ENCODE measurements at places on chromosomes 5 and 9.

GRCh38 chr9:127809540-127810377, 7.1 kb downstream of the FPGS start:
- no peak for DNase-seq

DNA sequence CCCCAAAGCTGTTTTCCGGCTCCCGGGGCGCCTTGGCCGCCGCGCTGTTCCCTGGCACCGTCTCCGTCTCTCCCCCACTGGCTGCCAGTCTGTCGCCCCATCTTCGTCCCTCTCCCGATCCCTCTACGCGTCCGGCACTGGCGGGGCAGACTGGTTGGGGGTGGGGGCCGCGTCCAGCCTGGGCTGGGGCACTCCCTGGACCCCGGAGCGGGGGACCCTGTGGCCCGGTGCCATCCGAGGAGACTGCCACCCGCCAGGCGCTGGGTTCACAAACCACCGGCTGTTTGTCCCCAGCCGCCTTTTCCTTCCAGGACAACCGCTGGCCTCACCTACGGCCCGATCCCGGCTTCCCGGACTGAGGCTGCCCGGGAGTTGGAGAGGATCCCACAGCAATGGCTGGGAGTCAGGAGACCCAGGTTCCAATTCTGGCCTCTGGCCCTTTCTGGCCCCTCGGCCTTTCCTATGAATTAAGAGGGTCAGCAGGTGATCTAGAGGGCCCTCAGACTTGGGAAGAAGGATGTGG, 1.0 kb upstream of the FIBCD1 start:
- no peak for DNase-seq

GRCh38 chr9:71668717-71669116, 99.6 kb downstream of the CEMIP2 start:
- no peak for DNase-seq

GRCh38 chr5:179379321-179379890, 34.1 kb upstream of the ADAMTS2 start:
- DNase-seq: no peak

DNA sequence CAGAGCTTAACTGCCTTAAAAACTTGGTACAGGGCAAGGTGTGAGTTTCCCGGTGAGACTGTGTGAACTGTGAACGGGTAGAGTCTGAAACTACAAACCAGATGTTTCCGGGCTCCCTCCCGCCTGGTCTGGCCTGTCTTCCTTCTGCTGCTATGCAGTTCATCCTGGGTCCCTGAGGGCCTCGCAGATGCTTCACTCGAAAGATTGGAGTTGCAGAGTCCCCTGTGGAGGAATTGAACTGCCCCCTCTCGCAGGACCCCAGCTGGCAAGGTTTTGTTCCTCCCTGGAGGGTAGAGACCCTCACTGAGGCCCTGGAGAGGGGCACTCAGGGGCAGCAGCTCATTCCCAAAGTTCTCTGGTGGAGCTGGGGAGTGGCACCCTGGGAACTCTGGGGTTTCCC, 533 bp downstream of the DCANP1 start:
- DNase-seq: no peak

DNA sequence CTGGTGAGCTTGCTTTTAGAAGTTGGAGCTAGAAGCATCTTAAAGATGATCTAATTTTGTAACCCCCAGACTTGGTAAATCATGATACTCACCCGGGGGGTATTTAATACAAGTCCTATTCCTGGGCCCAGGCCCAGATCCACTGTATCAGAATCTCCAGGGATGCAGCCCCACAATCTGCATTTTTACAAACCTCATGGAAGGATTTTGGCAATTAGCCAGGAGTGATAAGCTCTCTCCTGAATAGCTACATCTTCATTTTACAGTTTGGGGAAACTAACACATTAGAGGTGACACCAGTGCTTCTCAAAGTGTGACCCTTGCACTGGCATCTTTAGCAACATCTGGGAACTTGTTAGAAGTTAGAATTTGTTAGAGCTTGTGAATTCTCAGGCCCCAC, 31.2 kb upstream of the OTP start:
- no peak for DNase-seq

- DNase-seq: no peak
These were observed 183.2 kb upstream of the MAP3K1 start for GRCh38 chr5:56632199-56632598.

GRCh38 chr9:78118742-78119473, 87.3 kb upstream of the GNAQ start:
- no peak for DNase-seq

- no peak for DNase-seq
These were observed 12.0 kb upstream of the TOR2A start for GRCh38 chr9:127746959-127747569.

GRCh38 chr9:35096035-35096849, at the start of gene PIGO:
TSS of gene PIGO (minus strand) at chr9:35096591. CDS start at chr9:35095565, 1,026 bp downstream.
- DNase-seq: peak; percentile 85

- no peak for DNase-seq
These were observed 2.5 kb downstream of the TRIO start for GRCh38 chr5:14145435-14146334.

- DNase-seq: no peak
These were observed 47.0 kb upstream of the CLK4 start for GRCh38 chr5:178673801-178674295.

DNA sequence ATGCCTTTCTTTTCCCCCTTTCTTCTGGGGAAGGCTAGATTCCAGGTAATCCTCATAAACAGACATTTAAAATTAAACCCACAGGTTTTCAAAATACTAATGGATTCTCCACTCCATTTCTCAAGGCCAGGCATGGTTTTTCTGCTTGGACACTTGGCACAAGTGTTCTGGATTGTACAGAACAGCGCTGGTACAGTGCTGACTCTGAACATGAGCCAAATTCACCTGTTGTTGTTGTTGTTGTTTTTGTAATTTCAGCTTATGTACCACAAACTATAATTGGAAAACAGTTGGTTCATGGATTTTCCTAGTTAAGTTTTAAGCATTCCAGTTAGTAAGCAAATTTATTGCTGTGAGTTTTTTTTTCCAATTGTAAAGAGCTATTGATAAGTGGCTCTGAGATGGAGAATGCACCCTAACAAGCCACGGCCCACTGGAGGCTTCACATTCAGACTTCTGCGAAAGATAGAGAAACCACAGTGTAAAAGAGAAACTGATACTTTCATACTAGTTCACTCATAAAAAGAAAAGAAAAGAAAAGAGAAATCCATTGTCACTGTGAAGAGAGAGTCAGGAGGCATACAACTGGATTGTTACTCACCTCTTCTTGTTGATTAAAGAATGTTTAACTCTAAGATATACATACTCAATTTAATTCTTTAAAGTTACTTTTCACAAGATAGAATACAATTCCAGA, 16.2 kb upstream of the ITGA1 start:
- no peak for DNase-seq

DNA sequence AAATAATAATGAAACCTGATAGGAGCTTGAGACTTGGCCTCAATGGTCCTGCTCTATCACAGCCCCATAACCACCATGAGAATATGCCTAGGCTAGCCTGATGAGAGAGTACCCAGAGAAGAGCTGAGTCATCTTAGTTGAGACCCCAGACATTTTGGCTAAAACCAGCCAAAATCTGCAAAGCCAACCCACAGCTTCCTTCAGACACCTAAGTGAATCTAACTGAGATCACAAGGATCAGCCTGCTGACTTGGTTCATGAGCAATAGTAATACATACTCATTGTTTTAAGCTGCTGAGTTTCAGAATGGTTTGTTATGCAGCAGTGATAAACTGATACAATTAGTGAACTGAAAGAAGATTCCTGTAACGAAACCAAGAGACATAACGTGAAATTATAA, 473.7 kb upstream of the PTGER4 start:
- no peak for DNase-seq

GRCh38 chr5:6576861-6577501, 55.9 kb downstream of the NSUN2 start:
- no peak for DNase-seq

GRCh38 chr5:158175934-158176481, 317.1 kb upstream of the CLINT1 start:
- DNase-seq: no peak

DNA sequence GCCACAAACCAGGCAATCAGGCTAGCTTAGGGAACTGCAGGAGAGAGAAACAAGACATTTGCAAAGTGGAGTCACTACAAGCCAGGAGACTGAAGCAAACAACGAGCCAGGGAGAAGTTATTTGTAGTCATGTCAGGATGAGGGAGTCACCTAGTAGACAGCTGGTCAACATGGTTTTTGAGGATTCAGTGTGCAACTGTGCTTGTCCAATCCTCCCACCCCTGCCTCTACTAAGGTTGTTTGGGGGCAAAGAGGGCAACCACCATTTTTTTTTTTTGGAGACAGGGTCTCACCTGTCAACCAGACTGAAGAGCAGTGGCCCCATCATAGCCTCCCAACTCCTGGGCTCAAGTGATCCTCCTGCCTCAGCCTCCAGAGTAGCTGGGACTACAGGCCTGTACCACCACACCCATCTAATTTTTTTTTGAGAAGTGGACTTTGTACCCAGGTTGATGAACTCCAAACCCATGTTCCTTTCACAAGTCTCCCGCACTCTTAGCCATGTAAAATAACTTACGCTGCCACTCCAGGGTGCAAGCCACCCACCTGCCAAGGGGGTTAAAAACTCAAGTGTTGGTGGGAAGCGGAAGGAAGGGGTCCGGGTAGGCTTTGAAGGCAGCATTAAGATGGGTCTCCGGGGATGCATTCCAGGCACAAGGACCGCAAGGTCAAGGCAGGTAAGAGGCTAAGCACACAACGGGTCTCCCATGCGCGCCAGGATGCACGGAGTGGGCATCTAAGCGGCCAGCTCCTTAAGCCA, 995 bp downstream of the RPL35 start:
- no peak for DNase-seq

- DNase-seq: no peak
These were observed 150.2 kb downstream of the RXRA start for GRCh38 chr9:134476272-134476941.

GRCh38 chr5:119079318-119079921, 8.5 kb downstream of the DMXL1 start:
- DNase-seq: no peak

DNA sequence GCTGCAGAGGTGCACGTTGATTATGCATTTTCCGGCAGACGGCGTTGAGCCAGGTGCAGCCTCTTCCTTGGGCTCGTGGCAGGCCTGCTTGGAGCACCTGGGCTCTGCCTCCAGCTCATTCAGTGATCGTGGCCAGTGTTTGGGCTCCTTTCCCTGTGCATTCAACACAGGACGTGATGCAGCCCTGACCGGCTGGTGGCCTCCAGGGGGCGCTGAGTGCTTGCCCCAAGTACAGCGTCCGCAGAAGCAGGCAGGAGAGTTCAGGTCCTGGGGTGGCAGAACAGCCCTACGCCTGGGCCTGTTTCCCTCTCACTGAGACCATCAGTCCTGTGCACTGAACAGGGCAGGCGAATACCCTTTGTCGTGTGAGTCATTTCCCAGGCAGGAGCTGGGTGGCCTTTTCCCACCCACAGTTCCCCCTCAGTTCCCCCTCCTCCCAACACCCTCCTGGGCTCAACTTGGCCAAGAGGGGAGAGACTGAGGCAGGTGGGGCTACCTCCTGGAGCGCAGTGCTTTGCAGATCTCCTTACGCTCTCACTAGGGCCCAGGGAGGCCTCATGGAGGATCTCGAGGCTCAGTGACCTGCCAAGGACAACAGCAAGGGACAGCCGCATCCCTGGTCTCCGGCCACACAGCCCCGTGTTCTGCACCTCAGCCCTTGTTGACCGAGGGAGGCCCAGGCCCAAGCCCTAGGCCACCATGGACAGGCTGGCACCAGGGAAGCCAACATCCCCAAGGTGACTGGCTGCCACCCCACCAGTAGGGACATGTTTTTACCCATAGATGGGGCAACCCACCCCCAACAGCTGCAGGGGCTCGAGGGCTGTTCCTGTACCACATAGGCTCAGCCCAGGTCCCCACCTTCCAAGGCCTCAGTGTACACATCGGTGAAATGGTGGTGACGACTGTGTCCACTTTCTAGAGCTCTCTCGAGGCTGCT, 52.9 kb downstream of the LRSAM1 start:
- peak; percentile 53 for DNase-seq

GRCh38 chr9:91948597-91949391, 1.2 kb downstream of the ROR2 start:
- peak; percentile 26 for DNase-seq

DNA sequence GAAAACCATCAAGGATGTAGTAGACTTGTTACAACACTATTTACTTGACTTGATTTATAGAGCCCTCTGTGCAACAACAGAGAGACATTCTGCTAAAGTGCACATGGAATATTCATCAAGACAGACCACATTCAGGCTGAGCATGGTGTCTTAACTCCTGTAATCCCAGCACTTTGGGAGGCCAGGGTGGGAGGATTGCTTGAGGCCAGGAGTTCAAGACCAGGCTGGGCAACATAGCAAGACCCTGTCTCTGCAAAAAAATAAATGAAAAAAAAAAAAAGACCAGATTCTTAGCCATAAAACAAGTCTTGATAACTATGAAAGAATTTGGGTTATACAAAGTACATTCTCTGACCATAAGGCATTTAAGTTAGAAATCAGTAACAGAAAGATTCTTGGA, 25.3 kb downstream of the DENND4C start:
- DNase-seq: no peak

- DNase-seq: no peak
These were observed 87.6 kb downstream of the ADAMTS6 start for GRCh38 chr5:65394087-65394486.

- no peak for DNase-seq
These were observed 54.9 kb downstream of the FGF1 start for GRCh38 chr5:142630927-142631539.

DNA sequence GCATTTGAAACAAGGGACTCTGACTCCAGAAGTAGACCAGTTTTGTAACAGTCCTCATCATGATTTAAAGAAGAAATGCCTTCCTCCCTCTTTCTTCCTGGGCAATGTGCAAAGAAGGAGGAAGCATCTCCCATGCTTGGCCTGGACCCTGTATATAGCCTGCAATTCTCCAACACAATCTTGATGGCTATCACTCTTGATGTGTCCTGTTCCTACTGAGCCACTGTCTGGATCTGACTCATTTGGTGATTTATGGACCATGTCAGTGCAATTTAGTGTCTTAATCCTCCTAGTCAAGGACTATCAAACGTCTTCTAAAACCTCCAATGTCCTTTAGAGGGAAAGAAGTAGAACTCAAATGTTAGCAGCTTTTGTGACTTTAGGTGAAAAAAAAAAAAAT, 697.3 kb downstream of the TLR4 start:
- DNase-seq: no peak

DNA sequence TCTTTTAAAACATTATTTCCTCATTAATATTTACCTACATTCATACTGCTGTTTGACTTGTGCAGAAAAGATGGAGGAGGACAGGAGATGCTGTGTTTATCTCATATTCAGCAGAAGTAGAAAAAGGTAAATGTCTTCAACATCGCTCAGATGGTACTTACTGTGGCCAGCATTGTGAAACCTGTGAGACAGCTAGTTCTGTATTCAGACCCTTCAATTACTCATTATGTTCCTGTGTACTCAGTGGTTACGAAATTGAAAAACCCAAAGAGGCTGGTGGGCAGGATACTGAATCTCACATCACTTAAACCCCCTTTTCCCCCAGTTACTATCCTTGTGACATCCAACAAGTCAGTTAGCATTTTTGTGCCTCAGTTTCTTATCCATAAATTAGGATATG, 216.0 kb downstream of the KDM4C start:
- DNase-seq: no peak

DNA sequence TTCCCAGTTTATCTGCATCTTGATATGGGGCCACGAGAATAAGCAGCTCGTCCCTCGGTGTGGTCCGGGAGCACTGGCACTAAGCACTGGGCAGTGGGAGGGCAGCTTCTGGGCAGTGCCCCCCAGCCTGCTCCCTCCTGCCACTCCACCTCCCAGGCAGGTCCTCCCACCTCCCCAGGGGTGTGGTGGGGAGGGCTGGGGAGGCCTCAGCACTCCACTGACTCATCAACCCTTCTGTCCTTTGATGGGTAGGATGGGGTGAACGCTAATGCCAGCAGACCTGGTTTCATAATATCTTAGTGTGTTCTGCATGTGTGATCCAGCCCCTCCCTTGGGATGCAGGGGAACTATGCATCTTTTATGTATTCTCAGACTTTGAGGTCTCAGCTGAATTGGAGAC, 62.2 kb upstream of the GNE start:
- DNase-seq: no peak

Data from NCI-H1436 (cell line).